ENCODE measurements at places on chromosomes 7 and 10. TPM values are rescaled to one million over a fixed set of nuclear protein-coding genes. Genes with fewer than 3 reads are reported as not detected.

EPO gene
- not detected for polyA plus RNA-seq

DNA sequence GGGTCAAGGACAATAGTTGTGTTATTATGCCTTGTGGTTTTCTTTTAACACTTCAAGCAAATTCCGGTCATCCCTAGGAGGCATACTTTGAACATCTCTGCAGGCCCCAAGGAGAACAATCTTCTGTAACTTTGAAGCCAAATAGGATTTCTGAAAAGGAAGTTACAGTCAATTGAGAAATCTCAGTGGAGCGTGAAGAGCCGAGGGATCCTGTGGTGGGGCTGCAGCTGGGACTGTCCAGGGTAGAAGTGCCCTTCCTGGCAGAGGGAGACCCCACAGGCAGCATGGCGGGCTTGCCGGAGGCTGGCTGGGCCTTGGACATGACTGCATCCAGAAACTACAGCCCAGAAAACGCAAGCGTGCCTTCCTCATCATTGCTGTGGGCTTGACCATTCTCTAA, 179.7 kb downstream of the PTPN20 start:
- no peak overlapping the region for H3K27ac ChIP-seq
- no peaks in the 10 kb centered on the region for H3K36me3 ChIP-seq
- H3K4me1 ChIP-seq = no peaks in the 10 kb centered on the region

DNA sequence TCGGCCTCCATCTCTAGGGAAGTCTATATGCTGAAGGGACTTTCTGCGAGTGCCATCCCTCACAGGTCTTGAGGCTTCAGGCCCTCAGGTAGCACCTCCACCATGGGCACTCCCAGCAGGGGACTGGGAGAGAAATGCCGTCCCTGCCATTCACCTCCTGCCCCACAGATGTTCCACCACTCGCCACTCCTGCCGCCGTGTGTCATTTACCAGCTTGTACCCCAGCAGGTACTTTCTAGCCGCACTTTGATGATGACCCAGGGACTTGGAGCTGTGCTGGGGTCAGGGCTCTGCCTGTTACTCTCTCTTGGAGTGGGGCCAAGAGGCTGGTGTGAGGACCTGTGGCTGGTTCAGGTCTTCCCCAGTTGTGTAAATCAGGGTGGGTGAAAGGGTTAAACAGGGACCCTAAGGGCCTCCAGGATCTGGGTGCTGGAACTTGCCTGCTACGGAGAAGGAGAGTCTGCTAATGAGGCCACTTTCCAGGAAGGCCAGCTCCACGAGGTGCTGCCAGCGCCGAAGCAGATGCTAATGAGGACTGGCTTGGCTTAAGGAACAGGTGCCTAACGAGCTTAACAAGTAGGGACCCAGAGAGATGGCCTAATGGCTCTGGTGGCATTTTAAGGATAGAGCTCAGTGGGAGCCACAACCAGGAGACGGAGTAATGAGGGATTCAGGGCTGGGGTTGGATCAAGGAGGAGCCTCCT, 32.4 kb downstream of the CRHR2 start:
- H3K4me1 ChIP-seq = no peaks in the 10 kb centered on the region
- peak; percentile 11 for DNase-seq
- H3K36me3 ChIP-seq = no peaks in the 10 kb centered on the region
- no peaks in the 10 kb centered on the region for H3K27me3 ChIP-seq
- H3K27ac ChIP-seq = no peak overlapping the region

XPNPEP1 gene
- polyA plus RNA-seq = 70.4 TPM

- H3K27ac ChIP-seq = no peak overlapping the region
- no peak overlapping the region for H3K4me3 ChIP-seq
- H3K4me1 ChIP-seq = peaks cover 15% of the 10 kb centered on the region
- peak; percentile 46 for DNase-seq
These were observed 61.2 kb downstream of the DNAJB6 start for GRCh38 chr7:157397731-157398691.

DNA sequence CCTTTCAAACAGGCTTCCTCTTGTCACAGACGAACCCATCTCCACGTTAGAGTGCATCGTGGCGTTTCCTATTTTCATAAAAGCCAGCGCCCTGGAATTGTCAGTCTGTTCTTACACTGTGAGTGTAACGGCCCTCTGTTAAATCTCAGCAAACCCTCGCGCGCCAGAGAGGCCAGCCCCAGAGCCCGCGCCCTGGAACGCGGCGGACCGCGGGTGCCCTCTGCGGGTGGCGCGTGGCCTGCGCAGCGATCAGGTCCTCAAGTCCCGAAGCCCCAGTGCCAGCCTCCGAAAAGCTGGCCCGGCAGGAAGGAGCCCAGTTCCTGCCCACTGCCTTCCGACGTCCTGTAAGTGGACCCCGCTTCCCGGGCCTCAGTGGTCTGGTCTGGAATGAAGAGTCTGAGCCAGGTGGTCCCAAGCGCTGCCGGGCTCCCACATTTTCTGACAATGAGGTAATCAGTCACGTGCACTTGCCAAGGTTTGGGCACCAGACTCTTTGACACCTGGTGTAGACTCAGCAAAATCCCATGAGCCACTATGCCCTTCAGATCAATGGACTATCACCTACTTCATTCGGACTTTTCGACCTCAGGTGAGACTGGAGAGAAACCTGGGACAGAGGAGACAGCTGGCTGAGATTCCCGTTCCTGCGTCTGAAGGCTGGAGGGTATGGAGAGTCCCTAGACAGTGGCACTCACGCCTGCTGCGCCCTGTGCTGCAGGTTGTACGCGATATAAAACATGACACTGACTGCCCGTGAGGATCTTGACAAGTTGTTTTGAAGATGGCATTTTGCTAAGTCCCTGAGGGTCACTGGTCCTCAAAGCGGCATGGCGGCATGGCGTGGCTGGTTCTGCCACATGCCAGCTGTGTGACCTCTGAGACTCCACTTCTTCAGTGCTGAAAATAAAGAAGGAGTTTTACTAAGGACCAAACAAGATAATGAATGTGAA, 109.4 kb upstream of the LANCL2 start:
- H3K4me3 ChIP-seq = peak overlapping the region; percentile 49
- no peaks in the 10 kb centered on the region for H3K4me1 ChIP-seq
- H3K27ac ChIP-seq = peak overlapping the region; percentile 53
- peak; percentile 78 for DNase-seq
- H3K36me3 ChIP-seq = no peaks in the 10 kb centered on the region

DNA sequence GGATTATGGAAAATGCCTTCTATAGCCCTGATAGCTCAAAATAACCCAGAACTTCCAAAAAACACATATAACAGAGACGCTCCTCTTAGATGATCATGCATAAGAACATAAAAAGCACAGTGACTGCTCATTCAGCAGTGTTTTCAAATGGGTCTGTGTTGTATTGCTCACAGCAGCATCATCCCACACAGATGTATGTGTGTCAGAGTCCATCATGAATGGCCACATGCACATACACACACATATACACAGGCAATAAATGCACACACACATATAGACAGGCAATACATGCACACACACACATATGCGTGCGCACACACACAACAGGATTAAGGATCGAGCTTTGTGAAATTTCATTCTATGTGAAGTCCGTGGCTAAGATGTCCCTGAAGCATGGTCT, 26.1 kb downstream of the TMEM273 start:
- H3K4me1 ChIP-seq = no peaks in the 10 kb centered on the region
- no peak overlapping the region for H3K27ac ChIP-seq
- no peaks in the 10 kb centered on the region for H3K36me3 ChIP-seq
- DNase-seq = no peak
- no peak overlapping the region for H3K4me3 ChIP-seq

DNA sequence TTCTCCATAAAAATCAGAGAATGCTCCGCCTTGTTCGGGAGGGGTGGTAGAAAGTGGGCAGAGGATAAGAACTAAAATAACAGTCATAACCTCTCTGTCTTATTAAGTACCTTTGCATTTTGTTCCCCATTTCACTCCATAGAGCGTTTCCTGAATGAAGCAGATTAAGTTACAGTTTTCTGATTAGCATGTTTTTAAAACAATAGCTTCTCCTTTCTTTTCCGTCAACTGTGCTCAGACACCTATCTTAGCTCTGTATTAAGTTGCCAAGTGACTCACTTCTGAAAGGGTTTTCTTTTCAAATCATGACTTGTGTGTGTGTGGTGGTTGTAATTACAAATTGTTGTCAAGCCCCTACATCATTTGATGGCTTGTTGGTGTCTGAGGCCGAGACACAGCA, 1.4 kb downstream of the HABP2 start:
- H3K27me3 ChIP-seq = no peaks in the 10 kb centered on the region
- DNase-seq = no peak
- no peak overlapping the region for H3K27ac ChIP-seq
- no peak overlapping the region for H3K4me3 ChIP-seq
- H3K36me3 ChIP-seq = no peaks in the 10 kb centered on the region

- no peak for DNase-seq
- H3K27me3 ChIP-seq = no peaks in the 10 kb centered on the region
- no peak overlapping the region for H3K27ac ChIP-seq
- no peak overlapping the region for H3K4me3 ChIP-seq
- H3K4me1 ChIP-seq = no peaks in the 10 kb centered on the region
- no peaks in the 10 kb centered on the region for H3K36me3 ChIP-seq
These were observed 11.0 kb downstream of the PDGFA start for GRCh38 chr7:508461-509170.

FGFBP3 gene
- 1.9 TPM for polyA plus RNA-seq

GJD4 gene
- polyA plus RNA-seq = not detected

DNA sequence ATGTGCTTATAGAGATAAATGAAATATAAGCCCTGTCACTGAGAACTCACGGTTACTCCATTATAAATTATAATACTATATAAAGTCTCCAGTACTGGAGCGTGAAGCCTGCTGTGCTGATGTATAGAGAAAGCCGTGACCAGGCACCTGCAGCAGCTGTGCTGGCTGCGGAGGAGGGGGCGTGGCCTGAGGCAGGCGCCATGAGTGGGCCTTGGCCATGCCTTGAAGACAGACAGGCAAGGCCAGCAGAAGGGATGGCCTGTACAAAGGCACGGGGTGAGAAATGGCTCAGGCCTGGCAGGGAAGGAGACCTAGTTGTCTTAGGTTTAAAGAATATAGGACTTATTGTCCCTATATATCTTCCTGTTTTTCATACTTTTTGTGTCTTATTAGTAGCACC, 218.5 kb upstream of the STK17A start:
- H3K36me3 ChIP-seq = no peaks in the 10 kb centered on the region
- no peak overlapping the region for H3K4me3 ChIP-seq
- no peaks in the 10 kb centered on the region for H3K4me1 ChIP-seq
- no peak overlapping the region for H3K27ac ChIP-seq

- H3K4me1 ChIP-seq = no peaks in the 10 kb centered on the region
- H3K27ac ChIP-seq = no peak overlapping the region
- no peaks in the 10 kb centered on the region for H3K36me3 ChIP-seq
- no peaks in the 10 kb centered on the region for H3K27me3 ChIP-seq
These were observed 573.4 kb upstream of the CNTNAP2 start for GRCh38 chr7:145543242-145543641.

ANXA8L1 gene
- 0.69 TPM for polyA plus RNA-seq

GRCh38 chr10:86960863-86961434, 2.5 kb downstream of the SNCG start:
- H3K4me1 ChIP-seq = peaks cover 26% of the 10 kb centered on the region
- H3K36me3 ChIP-seq = no peaks in the 10 kb centered on the region
- no peak overlapping the region for H3K4me3 ChIP-seq
- no peaks in the 10 kb centered on the region for H3K27me3 ChIP-seq
- no peak overlapping the region for H3K27ac ChIP-seq
- DNase-seq = no peak

DNA sequence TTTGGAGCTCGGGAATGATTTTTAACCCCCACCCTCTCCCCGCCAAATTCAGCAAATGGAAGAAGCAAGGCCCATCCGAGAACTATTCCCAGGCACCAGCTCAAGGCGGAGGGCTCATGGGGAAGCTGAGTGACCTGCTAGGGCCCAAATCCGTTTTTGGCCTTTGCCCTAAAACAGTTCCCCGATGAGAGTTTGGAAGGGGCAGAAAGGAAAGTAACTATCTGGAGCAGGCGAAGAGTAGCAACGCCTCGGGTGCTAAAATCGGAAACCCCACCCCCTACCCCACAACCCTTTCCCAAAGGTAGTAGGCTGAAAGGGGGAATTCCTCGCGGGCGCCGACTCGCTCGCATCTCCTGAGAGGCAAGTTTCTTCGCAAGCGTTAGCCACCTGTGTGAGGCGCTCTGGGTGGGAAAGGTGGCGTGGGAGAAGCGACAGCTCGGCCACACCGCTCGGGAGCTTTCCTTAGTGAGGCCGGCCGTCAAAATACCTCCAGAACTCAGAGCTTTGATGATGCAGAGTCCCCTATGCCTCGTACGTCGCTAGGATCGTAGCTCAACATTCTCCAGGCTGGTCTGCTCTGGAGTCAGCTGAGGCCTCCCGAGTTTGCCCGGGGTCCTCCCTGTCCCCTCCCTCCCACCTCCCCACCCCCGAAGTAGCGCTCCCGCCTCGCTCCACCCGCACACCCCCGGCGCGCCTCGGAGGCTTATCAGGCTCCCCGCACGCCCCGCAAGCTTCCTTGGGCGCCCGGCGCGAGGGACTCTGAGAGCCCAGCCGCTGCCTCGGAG, 642 bp upstream of the PRKG1 start:
- peak overlapping the region; percentile 84 for H3K4me3 ChIP-seq
- no peaks in the 10 kb centered on the region for H3K27me3 ChIP-seq
- H3K27ac ChIP-seq = peak overlapping the region; percentile 68
- H3K36me3 ChIP-seq = no peaks in the 10 kb centered on the region
- peaks cover 1% of the 10 kb centered on the region for H3K4me1 ChIP-seq

DNA sequence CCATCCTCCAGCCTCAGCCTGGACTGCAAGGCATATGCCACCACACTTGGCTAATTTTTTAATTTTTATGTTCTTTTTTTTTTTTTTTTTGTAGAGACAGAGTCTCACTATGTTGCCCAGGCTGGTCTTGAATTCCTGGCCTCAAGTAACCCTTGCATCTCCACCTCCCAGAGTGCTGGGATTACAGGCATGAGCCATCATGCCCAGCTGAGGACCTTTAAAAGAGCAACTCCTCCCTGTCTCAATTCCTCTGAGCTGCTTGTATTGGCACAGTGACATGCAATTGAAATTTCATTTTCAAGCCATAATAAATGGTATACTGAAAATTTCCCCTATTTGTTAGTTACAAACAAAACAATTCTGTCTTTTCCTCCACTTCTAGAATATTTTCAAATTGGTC, 19.5 kb downstream of the DNAJB9 start:
- no peak overlapping the region for H3K4me3 ChIP-seq
- DNase-seq = no peak
- no peaks in the 10 kb centered on the region for H3K36me3 ChIP-seq
- H3K27me3 ChIP-seq = no peaks in the 10 kb centered on the region
- no peaks in the 10 kb centered on the region for H3K4me1 ChIP-seq

Measured in ovary (tissue), 10 donors.